Colonic mucosa (tissue), 4 donors: ENCODE measurements at places on chromosomes 4 and X.

GRCh38 chrX:2610246-2611170 lies 80.6 kb upstream of the CD99 start:
- DNase-seq: no peak

- DNase-seq: no peak
Measured at GRCh38 chr4:15914291-15914690, 24.2 kb downstream of the FGFBP1 start.

GRCh38 chrX:23901060-23901459 lies 6.7 kb downstream of the APOO start:
- no peak for DNase-seq

GRCh38 chr4:176066757-176067156 lies 1.1 kb downstream of the WDR17 start:
- DNase-seq: no peak

DNA sequence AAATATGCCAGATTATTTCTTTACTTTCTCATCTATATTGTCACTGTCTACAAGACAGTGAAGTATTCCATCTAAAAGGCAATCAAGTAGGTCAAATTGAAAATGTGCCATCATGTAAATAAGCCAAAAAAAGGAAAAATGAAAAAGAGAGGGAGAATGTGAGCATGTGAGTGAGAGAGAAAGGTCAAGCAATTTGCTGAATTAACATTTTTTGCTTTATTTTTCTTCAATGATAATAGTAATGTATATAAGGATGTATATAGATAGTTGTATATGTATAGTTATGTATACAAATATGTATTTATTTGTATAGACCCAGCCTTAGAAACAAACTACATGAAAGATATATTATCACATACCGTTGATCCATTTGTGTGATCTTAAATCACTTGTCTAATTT lies 11.5 kb downstream of the CXCL8 start:
- DNase-seq: no peak

- no peak for DNase-seq
Measured at GRCh38 chr4:72896515-72896914, 173.0 kb downstream of the COX18 start.

DNA sequence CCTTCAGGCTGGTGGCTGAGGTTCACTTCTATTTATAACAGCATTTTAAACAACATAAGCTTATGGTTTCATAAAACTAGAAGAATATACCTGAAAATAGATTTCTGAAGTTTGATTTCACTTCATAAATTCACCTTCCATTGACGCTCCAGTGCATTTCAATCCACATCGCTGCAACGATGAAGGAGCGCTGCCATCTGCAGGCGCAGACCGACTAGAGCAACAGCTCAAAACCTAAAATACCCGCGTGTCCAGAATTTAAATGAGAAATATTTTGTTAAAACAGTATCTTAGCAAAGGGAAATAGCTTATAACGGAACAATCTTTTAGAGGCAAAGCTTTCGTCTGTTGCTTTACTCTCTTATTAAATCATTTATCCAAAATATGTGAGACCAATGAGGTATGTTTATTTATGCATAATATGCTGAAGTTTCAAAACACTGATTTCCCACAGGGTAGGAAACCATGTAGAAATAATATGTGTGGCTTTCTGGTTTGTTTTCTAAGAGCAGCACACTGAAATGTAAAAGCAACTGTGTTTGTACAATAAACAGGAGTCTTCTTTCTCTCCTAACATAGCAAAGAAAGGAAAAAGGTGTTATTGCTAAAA lies 816.4 kb upstream of the FRG1 start:
- DNase-seq: no peak

DNA sequence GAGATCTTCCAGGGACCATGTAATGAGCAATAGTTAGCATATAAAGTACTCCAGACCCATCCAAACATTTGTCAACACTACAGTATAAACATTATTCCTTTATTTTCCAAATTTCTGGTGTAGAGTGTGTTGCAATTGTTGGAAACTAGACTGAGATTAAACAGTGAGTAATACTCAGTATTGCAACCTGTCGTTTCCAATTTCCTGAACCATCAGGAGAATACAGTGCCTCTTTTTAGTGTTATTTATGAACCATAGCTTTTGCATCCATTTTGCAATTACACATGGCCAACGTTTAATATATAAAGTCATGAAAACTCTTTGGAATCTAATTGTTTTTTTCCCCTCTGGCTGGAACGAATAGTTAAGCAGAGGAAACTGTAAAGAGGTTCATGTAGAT lies 58.3 kb upstream of the DHRSX start:
- DNase-seq: no peak

- DNase-seq: no peak
Measured at GRCh38 chr4:55124322-55125076, 896 bp downstream of the KDR start.

DNA sequence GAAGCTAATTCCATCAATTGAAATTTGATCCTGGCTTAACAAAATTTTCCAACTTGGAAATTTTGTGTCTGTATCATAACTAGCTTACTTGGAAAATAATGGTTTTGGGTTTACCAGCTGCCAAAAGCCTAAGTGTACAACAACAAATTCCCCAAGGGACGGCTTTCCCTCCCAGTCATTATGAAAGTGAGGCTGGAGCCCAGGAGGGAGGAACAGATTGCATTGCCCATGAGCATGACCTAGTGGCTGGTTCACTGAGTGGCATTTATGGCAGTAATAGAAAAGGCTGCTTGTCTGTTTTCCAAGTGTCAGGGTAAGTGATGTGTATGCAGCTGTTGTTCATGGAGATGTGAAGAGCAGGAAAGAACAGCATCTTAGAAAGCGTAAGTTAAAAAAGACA lies 70.8 kb upstream of the HHIP start:
- no peak for DNase-seq
